Keratinocyte (primary cell): ENCODE measurements at places on chromosomes 2 and 18.

- DNase-seq: no peak
These were observed 9.0 kb downstream of the RPS7 start for GRCh38 chr2:3584076-3584475.

- no peak for DNase-seq
These were observed 24.1 kb upstream of the NFATC1 start for GRCh38 chr18:79371561-79372121.

DNA sequence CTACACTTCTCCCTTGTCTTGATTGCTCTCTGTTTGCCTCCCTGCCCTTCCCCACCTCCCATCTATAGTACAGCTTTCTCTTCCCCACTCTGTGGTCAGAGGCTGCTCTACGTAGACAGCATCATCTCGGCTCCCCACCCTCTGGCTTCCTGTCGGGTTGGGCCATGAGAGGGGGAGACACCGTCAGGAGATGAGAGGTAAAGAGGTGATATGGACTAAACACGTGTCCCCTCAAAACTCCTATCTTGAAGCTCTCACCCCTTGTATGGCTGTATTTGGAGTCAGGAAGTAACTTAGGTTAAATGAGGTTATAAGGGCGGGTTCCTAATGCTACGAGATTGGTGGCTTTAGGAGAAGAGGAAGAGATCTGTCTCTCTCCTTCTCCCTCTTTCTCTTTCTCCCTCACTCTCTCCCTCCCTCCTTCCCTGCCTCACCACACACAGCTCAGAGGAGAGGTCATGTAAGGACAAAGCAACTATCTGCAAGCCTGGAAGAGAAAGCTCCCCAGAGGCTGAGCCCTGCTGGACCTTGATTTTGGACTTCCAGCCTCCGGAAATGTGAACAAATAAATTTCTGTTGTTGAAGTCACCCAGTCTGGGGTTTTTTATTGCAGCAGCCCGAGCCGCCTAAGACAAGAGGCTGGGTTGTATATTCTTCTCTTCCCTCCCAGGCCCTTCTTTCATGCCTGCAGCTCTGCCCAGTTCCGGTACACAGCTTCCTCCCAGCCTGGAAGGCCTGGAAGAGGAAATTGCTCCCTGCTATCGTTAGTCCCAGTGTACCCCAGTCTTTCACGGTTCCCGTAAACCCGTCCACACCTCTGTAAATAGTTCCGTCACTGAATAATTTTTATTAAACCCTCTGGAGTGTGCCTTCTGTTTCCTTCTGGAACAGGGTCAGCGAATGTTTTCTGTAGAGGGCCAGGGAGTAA lies 138.0 kb downstream of the AKAIN1 start:
- DNase-seq: no peak

DNA sequence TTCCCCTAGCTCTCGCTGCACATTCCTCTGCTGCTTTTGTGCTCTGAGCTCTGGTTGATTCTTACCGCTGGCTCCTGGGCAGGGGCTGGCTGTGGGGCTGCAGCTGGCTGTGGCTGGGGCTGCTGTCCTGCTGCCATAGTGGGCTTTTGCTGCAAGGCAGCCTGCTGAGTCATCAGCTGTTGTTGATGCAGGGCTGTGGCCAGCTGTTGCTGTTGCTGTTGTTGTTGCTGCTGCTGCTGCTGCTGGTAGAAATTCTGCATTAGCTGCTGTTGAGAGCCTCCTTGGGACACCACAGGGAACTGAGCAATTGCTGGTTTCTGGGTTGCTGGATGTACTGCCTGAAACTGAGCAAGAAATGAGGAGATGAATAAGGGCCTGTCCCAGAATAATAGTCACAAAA lies 77.2 kb upstream of the NFU1 start:
- no peak for DNase-seq

- no peak for DNase-seq
These were observed 17.8 kb upstream of the PMAIP1 start for GRCh38 chr18:59881728-59882656.

DNA sequence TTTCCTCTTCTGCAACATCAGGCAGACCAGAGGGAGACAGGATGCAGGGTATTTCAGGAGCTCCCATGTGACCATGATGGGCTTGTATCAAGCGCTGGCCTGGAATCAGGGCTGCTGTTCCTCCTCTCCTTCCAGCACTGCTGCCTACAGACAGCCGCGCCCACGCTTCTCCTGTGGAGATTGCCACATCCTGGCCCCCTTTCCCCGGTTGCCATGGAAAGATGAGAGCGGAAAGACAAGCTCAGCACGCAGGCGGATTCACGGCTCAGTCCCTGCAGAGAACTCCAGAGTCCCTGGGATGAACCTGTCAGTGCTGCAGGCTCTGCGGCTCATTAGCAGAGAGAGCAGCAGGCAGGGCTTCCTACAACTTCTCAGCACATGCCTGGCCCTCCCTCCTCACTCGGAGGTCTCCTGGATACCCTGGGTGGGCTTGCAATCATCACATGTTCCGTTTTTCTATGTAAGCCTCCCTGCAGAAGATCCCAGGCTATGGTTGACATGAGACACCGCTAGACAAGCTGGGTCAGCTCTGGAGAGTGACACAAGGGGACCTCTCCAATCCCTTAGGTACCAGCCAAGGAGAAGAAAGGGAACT lies 497.8 kb upstream of the MYT1L start:
- no peak for DNase-seq
